Stimulated activated CD4-positive, alpha-beta T cell treated with anti-CD3 and anti-CD28 coated beads, Interleukin-4, amount 100 ng/mL, for 4 hours (primary cell): ENCODE measurements at places on chromosomes 13 and 19.

DNA sequence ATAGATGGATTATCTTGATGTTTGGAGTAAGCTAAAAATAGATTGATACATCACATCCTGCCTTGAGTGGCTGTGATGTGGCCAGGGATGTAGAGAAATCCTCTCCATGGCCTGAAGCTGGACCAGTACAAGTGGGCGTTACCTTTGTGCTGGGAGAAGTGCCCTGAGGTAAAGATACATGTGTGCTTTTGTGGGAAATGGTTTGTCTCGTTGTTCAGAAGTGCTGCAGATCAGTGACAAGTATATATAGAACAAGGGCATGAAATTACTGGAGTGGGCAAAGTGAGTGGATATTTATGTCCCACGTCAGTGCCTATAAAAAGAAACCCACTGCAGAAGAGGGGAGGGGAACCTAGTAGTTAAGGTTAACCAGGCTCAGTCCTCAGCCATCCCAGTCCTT is 12.2 kb upstream of the ZNF304 start:
- DNase-seq, result no peak

GRCh38 chr13:112793545-112794445 is 104.0 kb downstream of the ATP11A start:
- no peak for DNase-seq

DNA sequence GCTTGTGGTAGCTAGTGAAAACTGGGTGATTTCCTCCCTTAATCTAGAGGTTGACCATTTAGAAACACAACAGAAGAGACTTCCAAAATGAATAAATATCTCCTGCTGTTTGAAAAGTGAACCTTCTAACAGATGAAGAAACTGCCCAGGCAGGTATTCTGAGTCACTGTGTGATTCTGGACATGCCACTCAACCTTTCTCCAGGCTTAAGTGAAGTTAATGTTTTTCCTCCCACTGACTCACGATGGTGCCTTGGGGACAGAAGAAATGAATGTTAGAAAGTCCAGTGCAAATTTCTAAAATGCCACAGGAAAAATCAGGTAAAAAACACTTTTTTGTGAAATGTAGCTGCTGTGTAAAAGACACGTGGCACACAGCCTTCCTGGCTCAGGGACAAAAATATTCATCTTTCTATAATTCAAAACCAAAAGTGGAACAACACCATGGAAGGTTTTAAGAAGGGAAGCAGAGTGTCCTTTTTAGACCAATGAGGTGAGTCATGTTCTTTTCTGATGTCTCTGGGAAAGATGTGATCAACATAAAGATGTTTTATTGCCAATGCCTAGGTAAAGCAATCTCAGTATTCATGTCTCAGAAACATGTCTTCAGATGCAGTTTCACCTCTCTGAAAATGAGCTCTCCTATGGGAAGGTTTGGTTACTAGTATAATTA is 9.1 kb downstream of the UBE2L5 start:
- DNase-seq, result no peak

GRCh38 chr19:37227996-37228395 is 10.0 kb downstream of the ZNF383 start:
- no peak for DNase-seq

- DNase-seq, result no peak
These were observed 669.3 kb downstream of the LIG4 start for GRCh38 chr13:107545946-107546502.

- DNase-seq, result no peak
These were observed 296.1 kb downstream of the PCDH9 start for GRCh38 chr13:66933994-66934393.

DNA sequence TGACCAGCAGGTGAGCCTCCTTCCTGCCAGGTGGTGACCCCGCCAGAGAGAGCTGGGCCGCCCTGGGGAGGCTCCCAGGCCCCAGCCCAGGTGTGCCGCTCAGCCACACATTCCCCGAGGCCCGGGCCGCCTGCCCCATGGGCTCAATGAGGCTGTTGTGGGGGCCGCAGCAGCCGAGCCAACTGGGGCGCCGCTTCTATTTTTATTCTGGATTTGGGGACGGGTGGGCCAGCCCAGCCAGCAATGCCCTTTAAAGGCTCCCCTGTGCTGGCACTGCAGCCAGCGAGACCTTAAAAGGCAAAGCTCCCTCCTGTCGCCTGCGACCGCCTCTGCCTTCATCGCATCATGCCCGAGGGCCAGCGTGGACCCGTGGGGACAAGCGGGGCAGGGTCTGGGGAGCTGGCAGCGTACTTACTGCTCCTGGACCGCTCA is 17.7 kb upstream of the CRTC1 start:
- DNase-seq, result no peak

- DNase-seq, result no peak
These were observed 412.7 kb downstream of the LMO7 start for GRCh38 chr13:76048675-76049375.

- no peak for DNase-seq
These were observed 34.7 kb upstream of the SLITRK6 start for GRCh38 chr13:85833921-85834320.

GRCh38 chr13:23990455-23990854 is 93.2 kb upstream of the C1QTNF9B start:
- DNase-seq, result no peak

GRCh38 chr19:35438096-35438495 is 10.0 kb upstream of the FFAR2 start:
- DNase-seq, result no peak

GRCh38 chr13:65763811-65764210 is 1466.3 kb downstream of the PCDH9 start:
- no peak for DNase-seq

DNA sequence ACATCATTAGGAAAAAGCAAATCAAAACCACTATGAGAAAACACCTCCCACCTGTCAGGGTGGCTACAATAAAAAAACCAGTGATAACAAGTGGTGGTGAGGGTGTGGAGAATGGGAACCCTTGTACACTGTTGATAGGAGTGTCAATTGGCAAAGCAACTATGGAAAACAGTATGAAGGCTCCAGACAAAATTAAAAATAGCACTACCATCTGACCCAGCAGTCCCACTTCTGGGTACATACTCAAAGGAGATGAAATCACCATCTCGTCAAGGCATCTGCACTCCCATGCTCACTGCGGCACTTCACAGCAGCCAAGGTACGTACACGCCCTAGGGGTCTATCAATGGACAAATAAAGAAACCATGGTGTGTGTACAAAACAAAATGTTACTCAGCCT is 715.1 kb downstream of the UQCRFS1 start:
- no peak for DNase-seq

DNA sequence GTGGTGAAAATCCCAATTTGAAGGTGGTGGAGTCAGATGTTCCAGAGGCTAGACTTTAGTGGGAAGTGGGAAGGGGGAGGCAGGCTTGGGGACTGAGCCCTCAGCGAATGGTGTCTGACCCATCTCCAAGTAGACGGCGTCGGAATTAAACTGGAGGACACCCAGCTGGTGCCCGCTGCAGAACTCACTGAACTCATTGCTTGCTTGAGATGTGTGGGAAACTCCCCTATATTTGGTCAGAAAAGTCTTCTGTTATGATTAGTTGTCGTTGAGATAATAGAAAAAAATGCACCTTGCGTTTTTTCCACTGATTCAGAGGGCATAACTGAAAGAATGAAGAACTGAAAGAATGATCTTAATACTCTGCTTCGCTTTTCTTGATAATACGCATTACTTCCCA is 871 bp upstream of the ZNF583 start:
- DNase-seq, result peak; percentile 5

DNA sequence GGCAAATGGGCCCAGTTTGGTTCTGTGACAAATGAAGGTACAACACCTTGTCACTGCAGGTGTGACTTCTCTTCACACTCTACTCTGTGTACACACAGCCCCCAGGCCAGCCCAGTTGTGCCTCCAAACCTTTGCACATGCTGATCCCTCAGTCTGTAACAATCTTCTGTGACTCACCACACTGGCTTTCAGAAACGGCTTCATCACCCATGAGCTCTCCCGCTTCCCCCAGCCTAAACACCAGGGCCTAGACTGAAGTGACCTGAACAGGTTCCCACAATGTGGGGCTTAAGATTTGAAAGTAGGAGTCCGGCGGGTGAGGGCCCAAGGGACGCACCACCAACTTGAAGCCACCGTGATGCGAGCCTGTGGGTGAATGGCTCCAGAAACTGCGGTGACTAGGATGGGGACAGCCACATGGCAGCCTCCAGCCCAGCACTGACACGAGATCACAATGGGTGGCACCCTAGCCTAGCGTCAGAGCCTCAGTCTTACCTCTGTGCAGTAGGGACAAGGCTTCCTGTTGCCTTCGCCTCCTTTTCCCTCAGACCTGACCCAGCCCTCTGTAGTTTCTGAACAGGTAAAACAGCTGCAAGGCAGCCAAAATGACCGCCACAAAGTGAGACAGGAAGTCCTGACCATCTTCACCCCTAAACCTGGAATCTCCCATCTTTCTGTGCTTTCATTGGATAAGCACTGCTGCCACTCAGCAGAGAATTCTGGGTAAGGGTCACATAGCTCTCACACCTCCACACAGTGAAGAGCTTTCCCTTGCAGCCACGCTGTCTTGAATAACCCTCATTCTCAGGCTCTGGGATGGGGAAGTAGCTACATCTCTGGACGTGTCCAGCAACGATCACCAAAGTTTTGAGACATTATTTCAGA is 34.2 kb upstream of the ZNF599 start:
- no peak for DNase-seq

GRCh38 chr19:38043649-38044144 is 136.7 kb downstream of the SIPA1L3 start:
- DNase-seq, result no peak

- no peak for DNase-seq
These were observed 416.6 kb upstream of the ATXN8OS start for GRCh38 chr13:69690999-69691398.

GRCh38 chr13:37981932-37982331 is 112.4 kb upstream of the TRPC4 start:
- no peak for DNase-seq

DNA sequence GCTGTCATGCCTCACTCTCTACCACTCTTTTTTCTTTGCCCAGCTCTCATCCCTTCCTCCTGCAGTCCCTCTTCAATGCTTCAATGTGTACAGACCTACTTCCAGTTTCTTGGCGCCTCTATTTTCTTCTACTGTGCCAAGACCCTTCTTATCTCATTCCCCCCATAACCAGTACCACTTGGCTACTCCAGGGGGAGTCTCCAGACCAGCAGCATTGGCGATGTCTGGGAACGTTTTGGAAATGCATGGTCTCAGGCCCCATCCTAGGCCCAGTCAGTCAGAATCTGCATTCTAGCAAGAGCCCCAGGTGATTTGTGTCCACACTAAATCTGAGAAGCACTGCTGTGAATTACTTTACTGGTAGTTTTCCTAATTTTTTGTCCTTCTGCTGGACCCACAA is 198.2 kb downstream of the SLC7A1 start:
- DNase-seq, result no peak

DNA sequence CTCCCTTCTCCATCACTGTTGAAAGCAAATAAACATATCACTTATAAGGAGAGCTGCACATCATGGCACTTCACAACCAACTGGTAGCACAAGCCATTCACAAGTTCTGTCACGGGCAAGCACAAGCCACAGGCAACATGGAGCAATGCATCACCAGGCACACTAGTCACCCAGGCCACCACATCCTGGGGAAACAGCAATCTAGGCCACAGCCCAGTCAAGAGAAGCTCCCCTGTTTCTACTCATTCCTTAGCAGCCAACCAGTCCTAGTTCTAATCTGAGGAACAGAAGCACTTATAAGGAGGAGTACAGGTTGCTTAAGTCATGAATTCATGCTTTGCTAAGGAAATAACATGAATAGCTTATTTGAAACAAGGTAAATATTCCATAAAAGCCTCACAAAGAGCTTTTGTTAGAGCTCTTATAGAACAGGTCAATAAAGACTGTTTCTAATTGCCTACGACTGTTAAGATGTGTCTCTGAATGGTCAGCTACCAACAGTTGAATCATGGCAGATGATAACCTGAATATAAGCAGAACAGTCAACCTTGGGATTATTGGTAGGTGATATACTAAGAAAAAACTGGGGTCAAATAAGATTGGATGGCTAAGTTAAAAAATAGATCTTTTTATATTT is 169.0 kb downstream of the TBC1D4 start:
- peak; percentile 30 for DNase-seq

DNA sequence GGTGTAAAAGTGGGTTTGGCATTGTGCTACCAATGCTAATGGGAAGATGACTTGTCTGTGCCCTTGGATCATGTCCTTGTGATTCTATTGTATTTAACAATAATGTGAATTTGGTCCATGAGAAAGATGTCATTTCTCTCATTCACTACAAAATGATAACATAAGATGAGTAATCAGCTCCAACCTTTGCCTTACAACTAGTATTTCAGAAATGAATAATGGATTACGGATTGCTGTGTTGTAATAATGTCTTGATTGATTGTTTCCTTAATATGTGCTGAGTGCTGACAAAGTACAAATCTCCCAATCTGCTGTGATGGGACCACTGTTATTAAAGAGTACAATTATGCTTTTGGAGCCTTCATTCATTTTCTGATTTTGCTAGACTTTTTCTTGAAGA is 375.0 kb downstream of the PCDH9 start:
- no peak for DNase-seq

- no peak for DNase-seq
These were observed 31.7 kb downstream of the BRD4 start for GRCh38 chr19:15300533-15301197.

GRCh38 chr19:49272204-49272603 is 52.8 kb downstream of the SLC6A16 start:
- DNase-seq, result no peak

DNA sequence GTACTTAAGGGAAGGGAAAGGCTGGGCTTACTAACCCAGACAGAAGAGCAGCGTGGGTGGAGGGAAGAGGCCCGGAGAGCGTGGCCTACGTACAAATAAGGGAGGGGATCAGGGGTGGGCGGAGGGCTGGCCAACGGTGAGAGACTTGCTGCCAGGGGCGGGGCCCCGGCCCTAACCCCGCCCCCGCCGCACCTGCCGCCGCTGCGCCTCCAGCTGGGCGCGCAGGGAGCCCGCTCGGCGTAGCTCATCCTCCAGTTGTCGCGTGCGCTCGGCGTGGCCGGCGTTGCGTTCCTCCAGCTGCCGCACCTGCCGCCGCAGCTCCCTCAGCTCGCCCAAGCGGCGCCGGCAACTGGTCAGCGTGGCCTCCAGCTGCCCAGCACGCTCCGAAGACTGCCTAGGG is 5.7 kb downstream of the HOOK2 start:
- DNase-seq, result peak; percentile 73

- no peak for DNase-seq
These were observed 16.2 kb downstream of the TMTC4 start for GRCh38 chr13:100658363-100658762.

DNA sequence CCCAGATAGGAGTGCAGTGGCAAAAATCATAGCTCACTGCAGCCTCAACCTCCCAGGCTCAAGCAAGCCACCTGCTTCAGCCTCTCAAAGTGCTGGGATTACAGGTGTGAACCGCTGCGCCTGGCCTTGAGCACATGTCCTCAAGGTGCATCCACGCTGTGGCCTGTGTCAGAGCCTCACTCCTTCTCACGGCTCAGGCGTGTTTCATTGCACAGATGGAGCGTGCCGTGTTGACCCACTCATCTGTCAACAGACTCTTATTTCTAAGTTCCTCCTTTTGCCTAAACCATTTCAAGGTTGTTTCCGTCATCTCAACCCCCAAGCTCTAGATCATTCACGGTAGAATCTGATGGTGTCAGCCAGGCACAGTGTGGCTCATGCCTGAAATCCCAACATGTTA is 28.2 kb downstream of the ATP8B3 start:
- no peak for DNase-seq

GRCh38 chr19:48419158-48419920 is 25.9 kb downstream of the GRIN2D start:
- DNase-seq, result peak; percentile 59

GRCh38 chr13:79458436-79458835 is 22.5 kb upstream of the NDFIP2 start:
- DNase-seq, result no peak
